ENCODE measurements at places on chromosomes 2 and 18.

DNA sequence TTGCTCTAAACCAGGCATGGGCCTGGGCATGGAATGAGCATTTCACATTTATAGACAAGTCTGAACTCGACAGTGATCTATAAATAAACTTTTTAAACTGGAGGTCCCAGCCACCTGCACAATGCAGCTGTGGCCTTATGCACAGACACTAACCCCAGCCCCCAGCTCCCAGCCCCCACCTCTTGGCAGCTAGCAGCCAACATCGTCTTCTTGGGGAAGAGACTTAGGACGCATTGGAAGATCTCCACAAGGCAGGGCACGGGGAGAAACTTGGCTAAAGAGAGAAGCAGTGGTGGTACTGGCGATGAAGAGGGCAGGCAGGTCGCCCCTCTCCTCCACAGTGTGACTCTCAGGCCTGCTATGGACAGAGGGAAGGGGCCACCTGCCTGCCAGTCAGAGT, 213.2 kb downstream of the ANAPC1 start:
- no peak for DNase-seq

DNA sequence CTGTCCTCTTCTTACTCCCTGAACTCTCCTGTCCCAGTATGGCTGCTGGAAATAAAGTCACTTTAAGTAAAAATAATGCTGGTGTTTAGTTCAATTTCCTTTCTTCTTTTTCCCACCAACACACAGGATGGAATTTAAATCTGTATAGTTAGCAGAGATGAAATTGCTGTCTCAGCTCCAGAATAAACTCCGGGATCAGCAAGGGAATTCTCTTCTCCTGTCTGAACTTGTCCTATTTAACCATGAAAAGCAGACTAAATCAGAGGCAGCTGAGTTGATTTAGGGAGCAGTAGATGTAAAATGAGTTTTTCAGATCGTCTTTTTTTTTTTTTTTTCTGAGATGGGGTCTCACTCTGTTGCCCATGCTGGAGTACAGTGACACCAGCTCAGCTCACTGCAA, 25.9 kb downstream of the TTLL4 start:
- DNase-seq = no peak

DNA sequence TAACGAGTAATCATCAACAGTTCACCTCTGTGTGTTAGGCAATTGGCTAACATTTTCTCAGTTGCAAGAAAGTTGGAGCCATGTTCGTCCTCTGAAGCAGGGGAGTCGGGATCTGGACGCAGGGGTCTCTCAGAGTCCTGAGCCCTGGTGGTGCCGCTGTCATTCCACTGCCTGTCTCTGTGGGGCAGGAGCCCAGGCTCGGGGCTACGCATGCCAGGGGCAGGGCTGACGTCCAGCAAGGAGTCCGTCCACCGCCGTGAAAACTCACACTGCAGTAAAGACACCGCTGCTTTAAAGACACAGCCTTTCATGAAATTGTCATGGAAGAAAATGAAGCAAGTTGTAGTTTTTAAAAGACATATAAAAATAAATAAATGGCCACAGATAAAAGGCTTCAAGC, 571.1 kb upstream of the SOX11 start:
- no peak for DNase-seq

DNA sequence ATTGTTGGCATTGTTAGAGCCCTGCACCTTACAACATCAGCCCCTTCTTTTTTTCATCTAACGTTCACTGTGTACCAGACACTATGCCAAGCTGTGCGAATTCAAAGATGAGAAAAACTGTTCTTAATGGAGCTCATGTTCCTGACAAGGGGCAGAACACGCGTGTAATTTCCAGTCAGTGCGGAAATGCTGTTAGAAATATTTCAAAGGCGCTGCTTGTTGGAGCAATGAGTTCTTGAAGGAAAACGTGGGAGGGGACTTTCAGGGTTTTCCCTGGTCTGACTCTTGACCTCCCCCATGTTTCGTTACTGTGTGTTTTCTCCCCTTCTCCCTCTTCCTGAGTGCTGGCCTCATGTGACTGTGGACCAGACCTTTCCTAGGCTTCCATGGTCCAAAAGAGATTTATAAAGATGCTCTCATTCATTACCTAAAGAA, 1.5 kb downstream of the MTHFD2 start:
- peak; percentile 27 for DNase-seq

GRCh38 chr2:233408366-233409285, 54.3 kb downstream of the DGKD start:
- no peak for DNase-seq

DNA sequence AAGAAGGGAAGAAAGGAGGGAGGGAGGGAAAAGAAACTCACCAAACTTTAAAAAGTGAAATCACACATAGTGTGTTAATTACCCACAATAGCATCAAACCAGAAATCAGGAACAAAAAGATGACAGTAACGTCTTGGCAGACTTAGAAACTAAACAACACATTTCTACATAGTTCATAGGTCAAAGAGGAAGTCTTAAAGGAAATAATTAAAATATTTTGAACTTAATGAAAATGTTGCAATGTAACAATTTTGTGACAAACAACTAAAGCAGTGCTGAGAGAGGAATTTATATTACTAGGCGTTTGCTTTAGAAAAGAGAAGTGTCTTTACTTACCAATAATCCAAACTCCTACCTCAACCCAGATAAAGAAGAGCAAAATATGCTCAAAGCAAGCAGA, 505.0 kb upstream of the ID2 start:
- no peak for DNase-seq

GRCh38 chr2:59752512-59752911, 800.9 kb downstream of the BCL11A start:
- DNase-seq = no peak

- DNase-seq = no peak
Measured at GRCh38 chr2:62604336-62604735, 98.3 kb upstream of the TMEM17 start.

GRCh38 chr18:3715231-3716080, 265.5 kb downstream of the TGIF1 start:
- DNase-seq = no peak
